Brain microvascular endothelial cell (primary cell): ENCODE measurements at places on chromosomes 12 and 14.
A peak's percentile ranks its signal among the peaks of the same experiment; 100 is the strongest.

DNA sequence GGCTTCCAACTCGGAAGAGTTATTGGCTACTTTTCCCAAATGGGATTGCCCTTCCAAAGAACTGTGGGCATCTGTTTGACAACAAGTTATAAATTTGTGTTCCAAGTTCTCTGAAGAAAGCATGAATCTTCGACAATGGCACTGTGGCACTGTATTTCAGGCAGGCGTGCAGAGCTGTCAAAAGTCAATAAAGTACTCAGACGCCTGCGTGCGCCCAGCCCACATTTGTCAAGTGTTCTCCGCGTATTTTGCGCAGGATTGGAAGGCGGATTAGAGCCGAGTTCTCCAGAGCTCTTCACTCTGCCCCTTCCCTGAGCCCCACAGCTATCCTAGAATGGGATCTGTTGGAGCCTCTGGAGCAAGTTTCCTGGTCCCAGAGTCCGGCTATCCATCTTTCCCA, 103.2 kb downstream of the SLC25A47 start:
- no peak for DNase-seq

DNA sequence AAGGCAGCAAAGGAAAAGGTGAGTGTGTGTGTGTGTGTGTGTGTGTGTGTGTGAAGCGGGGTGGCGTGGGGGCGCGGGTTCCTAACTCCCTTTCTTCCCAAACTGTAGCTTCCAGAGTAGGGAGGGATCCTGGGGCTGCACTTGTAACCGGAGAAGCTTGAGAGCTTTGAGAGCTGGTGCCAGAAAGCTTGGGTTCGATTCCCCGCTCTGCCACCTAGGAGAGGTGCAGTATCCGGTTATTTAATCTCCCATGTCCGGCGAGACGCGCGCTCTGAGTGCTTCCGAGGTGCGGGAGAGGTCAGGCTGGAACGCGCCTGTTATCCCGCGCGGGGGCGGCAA, 7.2 kb upstream of the RACGAP1 start:
- DNase-seq, result no peak

DNA sequence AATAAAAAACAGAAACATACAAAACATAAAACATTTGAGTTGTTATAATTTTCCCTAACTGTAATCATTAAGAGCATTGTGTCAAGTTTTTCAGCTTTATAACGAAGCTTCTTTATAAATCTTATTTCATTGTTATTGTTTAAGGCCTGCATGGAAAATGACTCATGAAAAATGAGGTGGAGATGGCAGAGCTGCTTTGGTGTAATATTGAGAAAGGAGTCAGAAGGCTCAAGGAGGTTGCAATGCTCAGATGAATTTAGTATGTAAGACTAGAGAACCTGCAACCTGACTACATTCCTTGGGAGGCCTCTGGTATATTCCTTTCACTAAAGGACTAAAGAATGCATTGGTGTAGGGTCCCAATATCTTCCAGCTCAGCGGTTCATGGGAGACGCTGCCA, 61.5 kb downstream of the TMEM30B start:
- DNase-seq, result peak; percentile 9

GRCh38 chr12:2825132-2825531, 9.7 kb downstream of the NRIP2 start:
- no peak for DNase-seq

- DNase-seq, result no peak
Measured at GRCh38 chr12:104133866-104134265, 4.1 kb downstream of the NFYB start.

- DNase-seq, result no peak
Measured at GRCh38 chr12:49287876-49288275, 7.1 kb upstream of the PRPH start.
